Prostate gland (tissue), 2 donors: ENCODE measurements at places on chromosomes 1 and 21. TPM values are rescaled to one million over a fixed set of nuclear protein-coding genes. Genes with fewer than 3 reads are reported as not detected.

GRCh38 chr1:241167121-241167630 is 189.8 kb downstream of the RGS7 start:
- no peak overlapping the region for H3K27ac ChIP-seq
- H3K27me3 ChIP-seq, result no peaks in the 10 kb centered on the region
- no peak for DNase-seq
- no peak overlapping the region for H3K4me3 ChIP-seq
- H3K4me1 ChIP-seq, result no peaks in the 10 kb centered on the region

- H3K27ac ChIP-seq, result no peak overlapping the region
- H3K27me3 ChIP-seq, result no peaks in the 10 kb centered on the region
- no peaks in the 10 kb centered on the region for H3K36me3 ChIP-seq
- no peak overlapping the region for H3K4me3 ChIP-seq
Observed at GRCh38 chr1:47703156-47703825, 265.4 kb downstream of the FOXD2 start.

DNA sequence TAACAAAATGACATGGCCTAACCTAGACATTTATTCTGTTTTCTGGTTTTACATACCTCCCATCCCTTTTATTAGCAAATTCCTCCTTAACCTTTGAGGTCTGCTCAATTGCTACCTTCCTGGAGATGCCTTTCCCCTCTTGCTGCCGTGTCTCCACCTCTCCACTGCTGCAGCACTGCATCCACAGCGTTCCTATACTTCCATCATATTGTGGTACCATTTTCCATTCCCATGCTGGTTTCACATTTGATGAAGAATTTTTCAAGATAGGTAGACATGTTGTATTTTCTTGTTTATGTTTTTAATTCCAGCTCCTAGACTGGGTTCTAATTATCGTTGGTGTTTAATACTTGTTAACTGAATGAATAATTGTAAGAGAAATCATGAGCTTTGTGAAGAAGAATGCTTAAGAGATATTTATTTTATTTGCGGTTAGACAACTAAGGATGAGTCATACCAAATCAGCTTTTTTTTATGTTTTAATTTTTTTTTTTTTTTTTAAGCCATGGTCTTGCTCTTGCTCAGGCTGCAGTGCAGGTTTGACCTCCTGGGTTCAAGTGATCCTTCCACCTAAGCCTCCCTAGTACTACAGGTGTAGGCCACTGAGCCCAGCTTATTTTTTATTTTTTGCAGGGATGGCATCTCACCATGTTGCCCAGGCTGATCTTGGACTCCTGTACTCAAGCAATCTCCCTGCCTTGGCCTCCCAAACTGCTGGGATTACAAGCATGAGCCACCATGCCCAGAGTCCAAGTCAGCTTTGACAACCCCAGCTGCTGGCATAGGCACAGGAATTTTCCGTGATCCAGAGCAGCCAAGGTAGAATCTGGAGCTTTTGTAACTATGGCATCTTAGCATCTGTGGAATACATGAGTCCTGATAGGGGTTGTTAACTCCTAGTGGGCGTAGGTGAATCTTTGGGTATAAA is 44.0 kb downstream of the ATP6V1G3 start:
- DNase-seq, result no peak
- H3K36me3 ChIP-seq, result no peaks in the 10 kb centered on the region
- no peaks in the 10 kb centered on the region for H3K27me3 ChIP-seq
- H3K4me3 ChIP-seq, result no peak overlapping the region

DNA sequence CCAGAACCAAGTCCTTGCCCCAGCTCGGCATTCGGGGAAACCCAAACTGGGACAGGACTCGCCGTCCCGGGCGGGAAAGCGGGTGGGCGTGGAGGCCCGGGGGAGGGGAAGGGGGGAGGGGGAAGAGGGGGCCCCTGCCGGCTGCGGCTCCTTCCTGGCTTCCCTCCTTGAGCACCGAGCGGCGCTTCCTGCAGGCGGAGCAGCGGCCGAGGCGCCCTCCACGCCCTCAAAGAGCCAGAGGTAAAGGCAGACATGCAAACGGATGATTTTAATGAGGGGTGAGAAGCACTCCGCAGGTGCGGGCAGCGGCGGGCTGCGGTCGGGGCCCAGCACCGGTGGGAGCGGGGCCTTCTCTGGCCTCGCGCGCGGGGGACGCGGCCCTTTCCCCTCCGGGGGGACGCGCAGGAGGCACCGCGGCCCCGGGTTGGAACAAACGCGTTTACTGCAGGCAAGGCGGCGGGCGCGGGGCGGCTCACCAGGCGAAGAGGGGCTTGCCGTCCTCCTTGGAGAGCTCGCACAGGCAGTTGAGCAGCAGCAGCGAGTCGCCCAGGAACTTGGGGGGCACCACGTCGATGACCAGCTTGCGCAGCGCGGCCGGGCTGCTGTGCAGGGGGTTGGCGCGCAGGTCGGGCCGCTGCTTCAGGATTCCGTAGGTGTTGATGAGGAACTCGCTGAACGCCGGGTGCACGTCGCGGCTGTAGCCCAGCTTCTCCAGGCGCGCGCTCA is 5.7 kb upstream of the FTCD start:
- no peaks in the 10 kb centered on the region for H3K4me1 ChIP-seq
- no peaks in the 10 kb centered on the region for H3K27me3 ChIP-seq
- no peak for DNase-seq

- peak overlapping the region; percentile 78 for H3K27ac ChIP-seq
- no peaks in the 10 kb centered on the region for H3K36me3 ChIP-seq
- no peaks in the 10 kb centered on the region for H3K27me3 ChIP-seq
- DNase-seq, result peak; percentile 58
Observed at GRCh38 chr1:225746361-225747179, 31.1 kb upstream of the SRP9 start.

DNA sequence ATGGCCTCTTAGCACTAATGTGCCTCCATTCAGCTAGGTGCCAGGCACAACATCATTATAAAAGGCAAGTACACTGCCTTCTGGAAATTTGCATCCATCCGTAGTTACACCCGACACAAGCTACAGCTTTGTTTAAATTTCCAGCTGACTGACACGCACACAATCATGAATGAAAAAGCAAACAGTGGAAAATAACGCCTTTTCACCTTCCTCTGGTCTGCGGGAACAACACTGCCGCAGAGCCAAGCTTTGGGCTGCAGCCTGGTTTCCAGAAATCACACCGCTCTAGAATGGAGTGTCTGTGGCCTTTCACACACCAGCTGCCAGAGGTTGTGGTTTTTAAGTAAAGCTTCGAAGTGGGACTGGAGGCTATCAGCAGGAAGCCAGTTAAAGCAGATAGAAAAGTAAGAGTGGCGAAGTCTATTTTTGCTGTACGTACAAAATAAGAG is 142.8 kb upstream of the COA6 start:
- H3K4me3 ChIP-seq, result no peak overlapping the region
- no peak overlapping the region for H3K27ac ChIP-seq
- no peak for DNase-seq
- H3K36me3 ChIP-seq, result no peaks in the 10 kb centered on the region
- H3K4me1 ChIP-seq, result no peaks in the 10 kb centered on the region

GRCh38 chr1:147772570-147772969 is 12.2 kb upstream of the GJA5 start:
- H3K4me1 ChIP-seq, result no peaks in the 10 kb centered on the region
- no peak overlapping the region for H3K4me3 ChIP-seq
- H3K27ac ChIP-seq, result no peak overlapping the region

DNA sequence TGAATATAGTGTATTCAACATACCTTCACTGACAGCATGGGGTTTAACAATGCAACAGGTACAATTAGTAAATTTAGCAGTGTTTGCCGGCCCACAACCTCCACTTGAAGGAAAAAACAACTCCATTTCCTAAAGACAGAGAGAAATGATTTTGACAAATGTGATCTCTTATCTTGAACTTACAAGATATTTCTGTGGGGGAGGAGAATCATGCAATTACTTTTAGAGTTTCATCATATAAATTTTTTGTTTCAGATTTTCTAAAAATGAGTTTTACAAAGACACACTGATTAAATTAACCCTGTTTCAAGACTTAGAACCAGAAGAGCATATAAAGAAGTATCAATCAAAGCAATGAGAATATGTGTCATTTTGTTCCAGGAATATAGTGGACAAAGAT is 80.3 kb downstream of the NME7 start:
- H3K27ac ChIP-seq, result no peak overlapping the region
- H3K4me3 ChIP-seq, result no peak overlapping the region
- H3K4me1 ChIP-seq, result no peaks in the 10 kb centered on the region
- DNase-seq, result no peak
- no peaks in the 10 kb centered on the region for H3K27me3 ChIP-seq

DNA sequence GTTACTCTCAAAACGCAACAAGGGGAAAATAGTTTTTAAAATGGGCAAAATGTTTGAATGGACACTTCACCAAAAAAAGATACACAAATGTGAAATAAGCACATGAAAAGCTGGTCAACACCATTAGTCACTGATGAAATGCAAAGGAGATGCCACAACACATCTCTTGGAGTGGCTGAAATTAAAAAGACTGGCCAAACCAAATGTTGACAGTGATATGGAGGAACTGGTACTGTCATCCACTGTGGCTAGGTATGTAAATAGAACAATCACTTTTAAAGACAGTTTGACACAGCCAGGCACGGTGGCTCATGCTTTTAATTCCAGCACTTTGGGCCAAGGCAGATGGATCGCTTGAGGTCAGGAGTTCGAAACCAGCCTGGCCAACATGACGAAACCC is 91.1 kb downstream of the POFUT2 start:
- no peaks in the 10 kb centered on the region for H3K27me3 ChIP-seq
- no peaks in the 10 kb centered on the region for H3K36me3 ChIP-seq
- H3K4me1 ChIP-seq, result no peaks in the 10 kb centered on the region
- H3K4me3 ChIP-seq, result no peak overlapping the region
- H3K27ac ChIP-seq, result no peak overlapping the region

GRCh38 chr1:160094291-160094625 is 4.2 kb downstream of the IGSF8 start:
- H3K27ac ChIP-seq, result no peak overlapping the region
- H3K27me3 ChIP-seq, result no peaks in the 10 kb centered on the region
- DNase-seq, result no peak
- H3K4me1 ChIP-seq, result peaks cover 4% of the 10 kb centered on the region
- H3K36me3 ChIP-seq, result peaks cover 7% of the 10 kb centered on the region

DNA sequence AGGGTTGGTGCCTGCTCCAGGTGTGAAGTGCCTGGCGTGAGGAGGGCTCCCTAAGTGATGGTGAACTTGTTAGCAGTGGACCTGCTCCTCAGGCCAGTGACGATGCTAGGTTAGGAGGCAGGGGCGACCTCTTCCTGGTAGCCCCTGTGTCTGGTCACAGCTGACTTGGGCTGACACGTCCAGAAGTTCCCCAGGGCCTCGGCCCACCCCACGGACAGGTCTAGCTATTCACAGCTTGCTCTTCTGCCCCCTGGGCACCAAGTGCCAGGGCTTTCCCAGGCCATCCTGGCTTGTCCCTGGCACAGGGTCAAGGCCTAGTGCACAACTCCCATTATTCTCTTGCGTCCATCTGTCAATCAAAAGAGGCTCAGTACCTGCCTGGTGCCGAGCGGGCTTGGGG is 10.9 kb upstream of the C1orf167 start:
- no peak for DNase-seq
- no peaks in the 10 kb centered on the region for H3K27me3 ChIP-seq
- no peaks in the 10 kb centered on the region for H3K4me1 ChIP-seq
- H3K27ac ChIP-seq, result no peak overlapping the region
- H3K36me3 ChIP-seq, result peaks cover 3% of the 10 kb centered on the region

DNA sequence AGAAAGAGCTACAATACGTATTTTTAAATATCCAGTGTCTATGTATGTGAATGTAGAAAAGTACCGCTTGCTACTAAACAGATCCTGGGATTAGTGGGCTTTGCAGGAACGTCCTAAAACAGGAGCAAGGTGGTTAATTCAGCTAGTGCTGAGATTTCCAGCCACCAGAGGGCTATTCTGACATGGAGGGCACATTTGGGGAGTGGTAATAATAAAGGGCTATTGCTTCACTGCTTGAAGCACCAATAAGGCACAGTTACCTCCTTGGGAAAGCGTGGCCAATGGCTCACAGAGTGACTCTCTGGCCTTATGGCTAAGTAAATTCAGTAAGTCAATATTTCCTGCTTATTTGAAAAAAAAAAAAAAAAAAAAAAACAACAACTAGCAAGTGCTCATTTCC is 152.4 kb downstream of the GABPA start:
- H3K4me1 ChIP-seq, result no peaks in the 10 kb centered on the region
- no peaks in the 10 kb centered on the region for H3K36me3 ChIP-seq
- no peak for DNase-seq

DNA sequence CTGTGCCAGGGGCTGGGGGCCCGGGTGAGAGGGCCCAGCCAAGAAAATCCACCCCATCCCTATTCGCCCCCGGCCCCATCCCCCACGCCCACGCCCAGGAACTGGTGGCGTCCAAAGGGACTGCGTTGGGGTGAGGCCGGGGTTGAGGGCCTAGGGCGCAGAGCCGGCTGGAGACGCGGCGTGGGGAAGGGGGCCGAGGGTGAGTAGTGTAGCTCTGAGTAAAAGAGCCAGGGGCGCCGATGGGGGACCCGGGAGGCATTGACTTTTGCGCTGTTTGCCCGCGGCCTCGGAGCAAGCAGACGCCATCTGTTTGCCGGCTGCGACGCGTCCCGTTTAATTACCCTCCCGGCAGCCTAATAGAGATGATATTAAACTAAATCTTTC is 3.5 kb upstream of the DMRTA2 start:
- no peak overlapping the region for H3K4me3 ChIP-seq
- DNase-seq, result no peak
- H3K27me3 ChIP-seq, result peaks cover 74% of the 10 kb centered on the region
- H3K36me3 ChIP-seq, result no peaks in the 10 kb centered on the region
- no peak overlapping the region for H3K27ac ChIP-seq
- H3K4me1 ChIP-seq, result no peaks in the 10 kb centered on the region

GRCh38 chr1:36717431-36717830 is 234.7 kb upstream of the CSF3R start:
- H3K4me3 ChIP-seq, result no peak overlapping the region
- H3K27ac ChIP-seq, result no peak overlapping the region
- no peaks in the 10 kb centered on the region for H3K4me1 ChIP-seq
- DNase-seq, result no peak
- no peaks in the 10 kb centered on the region for H3K36me3 ChIP-seq
- H3K27me3 ChIP-seq, result no peaks in the 10 kb centered on the region

- H3K27me3 ChIP-seq, result no peaks in the 10 kb centered on the region
- no peak overlapping the region for H3K4me3 ChIP-seq
- no peak for DNase-seq
- no peaks in the 10 kb centered on the region for H3K4me1 ChIP-seq
- H3K27ac ChIP-seq, result no peak overlapping the region
Observed at GRCh38 chr1:245133995-245134715, 20.6 kb upstream of the KIF26B start.

DNA sequence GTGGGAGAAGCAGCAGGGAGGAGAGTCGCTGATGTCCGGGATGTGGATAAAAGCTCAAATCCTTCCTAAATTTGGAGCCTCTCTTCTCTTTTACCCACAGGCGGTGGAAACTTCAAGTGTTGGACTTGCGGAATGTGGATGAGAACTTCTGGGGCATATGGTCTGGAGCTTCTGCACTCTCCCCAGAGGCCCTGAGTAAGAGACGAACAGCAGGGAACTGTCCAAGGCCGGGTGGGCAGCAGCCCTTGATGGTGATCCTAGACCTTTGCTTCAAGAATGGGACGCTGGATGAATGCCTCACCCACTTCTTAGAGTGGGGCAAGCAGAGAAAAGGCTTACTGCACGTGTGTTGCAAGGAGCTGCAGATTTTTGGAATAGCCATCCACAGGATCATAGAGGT is 1.9 kb downstream of the PRAMEF12 start:
- no peaks in the 10 kb centered on the region for H3K27me3 ChIP-seq
- no peak overlapping the region for H3K27ac ChIP-seq
- H3K4me3 ChIP-seq, result no peak overlapping the region

The CHRM3 gene
- 2.2 TPM for total RNA-seq

The PLPPR5 gene
- total RNA-seq, result 4.3 TPM

The ACTN2 gene
- total RNA-seq, result 36.4 TPM

The TDRD5 gene
- total RNA-seq, result 7.6 TPM

The KCNK2 gene
- total RNA-seq, result 0.09 TPM

The MFSD2A gene
- 1.1 TPM for total RNA-seq

The VWA5B1 gene
- total RNA-seq, result not detected

The ANGPTL3 gene
- total RNA-seq, result not detected
